ENCODE measurements at places on chromosomes 12 and 14.

GRCh38 chr14:101588990-101589389, 27.7 kb downstream of the DIO3 start:
- DNase-seq = no peak

DNA sequence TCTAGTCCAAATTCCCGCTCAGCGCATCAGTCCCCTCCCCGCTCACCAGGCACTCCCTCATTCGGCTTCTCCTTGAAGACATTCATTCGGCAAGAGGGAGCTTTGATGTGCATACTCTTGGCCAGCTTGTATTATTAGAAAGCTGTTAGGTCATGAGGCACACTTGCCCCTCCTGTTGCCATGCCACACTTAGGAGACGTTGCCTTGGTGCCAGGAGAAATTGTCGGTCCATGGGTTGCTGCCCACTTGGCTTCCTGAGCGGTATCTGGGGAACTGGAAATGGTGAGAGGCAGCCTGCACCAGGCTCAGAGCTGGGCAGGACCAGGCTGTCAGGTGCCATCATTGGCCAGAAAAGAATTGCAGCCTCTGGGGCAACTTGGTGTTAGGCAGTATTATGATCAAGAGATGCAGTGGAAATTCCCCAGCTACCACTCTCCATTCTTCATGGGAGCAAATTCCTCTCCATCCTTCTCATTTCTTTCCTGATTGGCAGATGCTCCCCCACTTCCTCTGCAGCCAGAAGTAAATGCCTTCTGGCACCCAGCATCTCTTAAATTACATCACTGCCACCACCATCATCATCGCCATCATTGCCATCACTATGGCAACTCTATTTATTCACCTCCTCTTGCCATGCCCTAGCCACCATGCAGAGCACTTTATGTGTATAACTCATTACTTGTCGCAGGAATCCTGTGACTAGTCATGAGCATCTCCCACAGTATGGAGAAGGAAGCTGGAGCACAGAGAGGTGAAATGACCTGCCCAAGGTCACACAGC, 12.4 kb downstream of the CABP1 start:
- no peak for DNase-seq

DNA sequence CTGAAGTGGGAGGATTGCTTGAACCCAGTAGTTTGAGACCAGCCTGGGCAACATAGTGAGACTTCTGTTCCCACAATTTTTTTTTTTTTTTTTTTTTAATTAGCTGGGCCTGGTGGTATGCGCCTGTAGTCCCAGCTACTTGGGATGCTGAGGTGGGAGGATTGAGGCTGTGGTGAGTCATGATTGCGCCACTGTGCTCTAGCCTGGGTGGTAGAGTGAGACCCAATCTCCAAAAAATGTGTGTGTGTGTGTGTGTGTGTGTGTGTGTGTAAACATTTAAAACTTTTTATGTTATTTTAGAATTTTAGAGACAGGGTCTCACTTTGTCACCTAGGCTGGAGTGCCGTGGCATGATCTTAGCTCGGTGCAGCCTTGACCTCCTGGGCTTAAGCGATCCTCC, 6.8 kb downstream of the PPP1R36 start:
- DNase-seq = no peak

- DNase-seq = no peak
Observed at GRCh38 chr14:87233806-87234384, 759.1 kb downstream of the GALC start.

All from forelimb muscle (tissue), 1 donor.